ENCODE measurements at places on chromosomes 7 and 10.

DNA sequence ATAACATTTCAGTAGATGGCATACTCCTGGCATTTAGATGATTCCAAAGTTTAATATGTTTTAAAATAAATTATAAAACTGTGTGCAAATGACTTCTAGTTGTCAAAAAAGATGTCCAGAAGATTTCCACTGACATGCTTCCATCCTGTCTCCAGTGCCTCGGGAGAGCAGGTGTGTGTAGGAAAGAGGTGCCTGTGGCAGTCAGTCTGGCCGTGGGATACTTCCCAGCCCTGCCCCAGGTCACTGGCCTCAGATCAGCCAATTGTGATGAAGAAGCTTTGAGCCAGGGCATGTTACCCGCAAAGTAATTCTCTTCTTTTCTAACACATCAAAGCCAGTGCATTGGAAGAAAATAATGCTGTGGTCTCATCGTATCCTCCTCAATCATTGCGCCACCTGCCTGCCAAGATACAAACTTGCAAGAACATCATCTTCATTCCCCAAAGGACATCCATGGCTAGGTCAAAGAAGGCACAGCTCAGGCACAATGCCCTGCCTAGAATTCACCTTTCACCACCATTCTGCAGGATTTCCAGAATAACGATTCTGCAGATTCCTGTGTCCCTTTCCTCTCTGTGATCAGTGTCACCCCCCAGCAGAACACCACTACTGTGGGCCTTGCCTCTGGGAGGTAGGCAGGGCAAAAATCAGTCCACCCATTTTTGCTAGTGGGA is 6.3 kb upstream of the KCNMA1 start:
- no peak for DNase-seq

DNA sequence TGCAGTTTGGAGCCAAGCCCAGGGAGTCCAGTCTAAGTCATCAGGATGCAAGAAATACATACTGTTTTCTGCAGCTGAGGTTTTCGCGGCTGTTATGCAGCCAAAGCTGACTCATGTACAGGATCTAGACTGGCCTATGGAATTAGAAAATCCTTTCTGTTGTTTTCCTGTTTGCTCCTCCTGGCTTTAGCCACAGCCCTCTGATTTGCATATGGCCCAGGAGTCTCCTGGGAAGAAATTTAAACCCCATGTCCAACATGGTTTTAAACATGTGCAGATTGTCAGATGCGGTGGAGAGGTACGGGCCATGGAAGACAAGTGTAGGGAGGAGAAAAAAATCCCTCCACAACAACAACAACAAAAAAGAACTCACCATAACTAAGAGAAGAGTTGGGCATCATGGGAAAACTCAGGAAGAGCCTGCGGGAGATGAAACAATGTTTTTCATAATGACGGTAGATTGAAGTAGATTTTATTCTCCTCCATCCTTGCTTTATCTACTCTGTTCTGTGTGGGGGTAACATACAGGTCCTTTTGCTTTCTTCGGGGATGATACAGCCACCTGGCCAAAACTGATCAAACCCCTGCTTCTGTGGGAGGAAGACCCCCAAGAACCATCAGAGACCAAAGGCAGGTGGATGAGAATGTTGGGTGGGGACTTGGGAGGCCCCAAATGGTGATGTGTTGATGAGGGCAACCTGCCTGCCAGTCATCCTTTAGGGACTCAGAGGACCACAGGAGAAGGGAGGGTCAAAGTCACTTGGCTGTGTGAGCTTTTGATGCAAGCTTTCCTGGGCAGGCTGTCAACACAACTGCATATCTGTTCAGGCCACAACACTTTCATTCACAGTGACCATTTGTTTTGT is 29.8 kb upstream of the GNA12 start:
- DNase-seq = no peak

DNA sequence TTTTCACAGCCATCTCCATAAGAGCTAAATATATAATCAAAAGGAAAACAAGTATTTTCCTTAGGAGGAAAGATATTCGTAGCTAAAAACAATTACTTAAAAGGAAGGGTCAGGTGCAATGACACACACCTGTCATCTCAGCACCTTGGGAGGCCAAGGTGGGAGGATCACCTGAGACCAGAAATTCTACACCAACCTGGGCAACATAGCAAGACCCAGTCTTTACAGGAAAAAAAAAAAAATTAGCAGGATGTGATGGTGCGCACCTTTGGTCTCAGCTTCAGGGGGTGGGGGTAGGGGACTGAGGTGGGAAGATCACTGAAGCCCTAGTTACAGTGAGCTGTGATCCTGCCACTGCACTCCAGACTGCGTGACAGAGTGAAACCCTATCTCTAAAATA is 11.9 kb downstream of the TNPO3 start:
- no peak for DNase-seq

- DNase-seq = no peak
Measured at GRCh38 chr10:125063256-125063925, 97.0 kb downstream of the CTBP2 start.

GRCh38 chr10:288316-289200 is 153.3 kb downstream of the ZMYND11 start:
- DNase-seq = no peak

- DNase-seq = no peak
Measured at GRCh38 chr10:108490944-108491343, 1326.4 kb upstream of the SORCS1 start.

DNA sequence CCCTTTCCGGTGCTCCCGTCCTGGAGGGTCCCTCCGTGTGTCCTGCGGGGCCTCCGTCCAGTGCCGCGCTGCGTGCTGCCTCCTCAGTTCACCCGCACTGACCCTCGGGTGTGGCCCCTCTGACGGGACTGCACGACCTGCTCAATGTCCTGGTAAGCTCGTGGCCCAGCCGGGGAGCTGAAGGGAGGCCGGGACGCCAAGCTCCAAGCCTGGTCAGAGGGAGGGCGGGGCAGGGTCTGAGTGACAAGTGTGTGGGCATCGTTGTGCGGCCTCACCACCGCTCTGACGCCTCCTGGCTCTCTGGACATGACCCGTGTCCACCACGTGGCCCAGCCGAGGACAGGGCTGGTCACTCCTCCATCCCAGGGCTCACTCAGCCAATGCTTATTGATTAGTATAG is 25.9 kb downstream of the FAM20C start:
- DNase-seq = no peak

DNA sequence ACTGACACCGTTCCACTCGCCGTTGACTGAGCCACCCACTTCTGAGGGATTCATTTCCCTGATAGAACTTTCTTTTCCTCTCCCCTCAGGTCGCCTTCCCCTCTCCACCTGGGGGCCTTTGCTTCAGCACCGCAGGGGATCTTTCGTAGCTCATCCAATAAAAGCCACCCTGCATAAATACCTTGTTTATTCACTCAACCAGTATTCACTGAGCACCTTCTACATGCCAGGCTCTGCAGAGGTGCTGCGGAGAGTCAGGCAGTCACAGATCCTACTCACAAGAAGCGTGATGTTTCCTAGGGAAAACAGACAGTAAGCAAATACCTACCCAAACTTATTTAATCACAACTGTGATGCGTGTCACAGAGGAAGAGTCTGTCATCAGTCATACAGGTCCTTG is 127.7 kb downstream of the TEX36 start:
- DNase-seq = no peak

DNA sequence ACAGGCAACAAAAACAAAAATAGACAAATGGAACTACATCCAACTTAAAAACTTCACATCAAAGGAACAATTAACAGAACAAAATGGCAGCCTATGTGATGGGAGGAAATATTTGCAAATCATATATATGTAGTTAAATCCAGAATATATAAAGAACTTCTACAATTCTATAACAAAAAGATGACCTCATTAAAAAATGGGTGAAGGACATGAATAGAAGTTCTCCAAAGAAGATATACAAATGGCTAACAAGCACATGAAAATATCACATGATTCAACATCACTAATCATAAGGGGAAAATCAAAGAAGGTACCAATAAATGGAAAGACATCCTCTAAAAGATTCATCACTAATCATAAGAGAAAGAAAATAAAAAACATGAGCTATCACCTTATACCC is 416.1 kb downstream of the LRMDA start:
- DNase-seq = no peak

DNA sequence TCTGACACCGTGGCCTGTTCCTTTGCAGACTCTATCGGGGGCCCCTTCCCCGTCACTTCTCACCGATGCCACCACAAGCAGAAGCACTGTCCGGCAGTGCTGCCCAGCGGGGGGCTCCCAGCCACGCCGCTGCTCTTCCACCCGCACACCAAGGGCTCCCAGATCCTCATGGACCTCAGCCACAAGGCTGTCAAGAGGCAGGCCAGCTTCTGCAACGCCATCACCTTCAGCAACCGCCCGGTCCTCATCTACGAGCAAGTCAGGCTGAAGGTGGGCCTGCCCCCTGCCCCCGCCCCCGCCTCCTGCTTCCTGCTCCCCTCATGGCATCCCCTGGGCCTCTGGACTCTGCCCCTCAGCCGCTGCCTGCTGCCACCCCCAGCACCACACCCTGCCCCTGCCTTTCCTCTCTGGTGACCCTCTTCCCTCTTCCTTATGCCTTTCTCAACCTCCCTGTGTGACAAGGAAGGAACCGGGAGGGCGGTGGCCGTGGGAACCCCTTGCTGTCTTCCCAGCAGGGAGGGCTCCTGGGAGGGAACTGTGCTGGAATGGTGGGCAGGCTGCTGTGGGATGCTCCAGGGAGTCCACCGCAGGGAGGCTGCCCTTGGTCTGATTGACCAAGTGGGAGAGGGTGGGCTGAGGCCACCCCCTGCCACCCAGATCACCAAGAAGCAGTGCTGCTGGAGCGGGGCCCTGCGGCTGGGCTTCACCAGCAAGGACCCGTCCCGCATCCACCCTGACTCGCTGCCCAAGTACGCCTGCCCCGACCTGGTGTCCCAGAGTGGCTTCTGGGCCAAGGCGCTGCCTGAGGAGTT is 77.5 kb downstream of the NEURL1 start:
- DNase-seq = no peak

GRCh38 chr7:68067845-68068244 is 1071.2 kb downstream of the TYW1 start:
- no peak for DNase-seq

- DNase-seq = no peak
Measured at GRCh38 chr7:2224491-2224928, 8.2 kb downstream of the MAD1L1 start.
